Stimulated activated CD4-positive, alpha-beta T cell treated with anti-CD3 and anti-CD28 coated beads, Interleukin-15, amount 100 ng/mL, for 1 hour (primary cell): ENCODE measurements at places on chromosomes 12 and 14.

DNA sequence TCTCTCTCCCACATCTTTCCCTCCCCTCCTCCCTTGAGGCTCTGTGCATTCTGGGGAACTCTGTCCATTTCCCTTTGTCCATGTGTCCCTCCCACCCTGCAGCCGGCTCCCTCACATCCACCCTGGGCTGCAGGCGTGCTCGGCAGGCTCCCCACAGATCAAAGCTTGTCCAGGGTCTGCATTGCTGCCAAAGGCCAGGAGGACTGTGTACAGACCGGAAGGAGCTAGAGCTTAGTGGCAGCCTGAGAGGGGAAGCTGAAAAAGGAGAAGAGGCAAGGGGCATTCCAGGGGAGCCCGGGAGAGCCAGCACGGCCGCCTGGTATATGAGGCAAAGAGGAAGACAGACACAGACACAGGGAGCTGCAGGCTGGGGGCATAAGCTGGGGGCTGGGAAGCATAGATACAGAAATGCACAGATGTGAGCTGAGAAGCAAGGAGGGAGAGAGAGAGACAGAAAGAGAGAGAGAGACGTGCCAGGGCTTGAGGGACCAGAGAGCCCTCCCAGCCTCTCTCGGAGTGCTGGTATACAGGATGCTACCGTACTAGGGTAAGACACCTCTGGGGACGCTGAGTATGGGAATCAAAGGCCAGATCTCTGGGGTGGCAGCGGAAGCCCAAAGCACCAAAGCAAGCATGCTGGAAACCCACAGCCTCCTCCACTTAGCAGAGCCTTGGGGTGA is 3.3 kb downstream of the CD4 start:
- DNase-seq, result no peak

DNA sequence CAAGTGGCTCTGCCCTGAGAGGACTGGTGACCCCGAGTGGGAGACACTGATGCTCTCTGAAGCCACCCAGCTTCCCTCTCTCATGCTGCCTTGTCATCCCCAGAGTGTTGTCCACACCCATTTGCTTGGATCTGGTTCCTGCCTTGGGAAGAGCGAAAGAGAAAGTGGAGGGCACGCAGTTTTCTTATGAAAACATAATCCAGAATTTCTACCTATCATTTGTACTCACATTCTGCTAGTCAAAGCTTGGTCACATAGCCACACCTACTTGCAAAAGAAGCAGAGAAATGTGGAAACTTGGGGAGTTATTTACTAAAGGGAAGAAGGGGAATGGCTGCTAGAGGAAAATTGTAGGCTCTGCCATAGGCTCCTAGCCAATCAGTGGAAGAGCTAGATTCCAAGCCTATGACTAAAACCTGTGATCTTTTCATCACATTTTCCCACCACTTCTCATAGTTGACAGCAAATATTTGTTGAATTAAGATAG is 326.3 kb downstream of the ZFP36L1 start:
- no peak for DNase-seq

DNA sequence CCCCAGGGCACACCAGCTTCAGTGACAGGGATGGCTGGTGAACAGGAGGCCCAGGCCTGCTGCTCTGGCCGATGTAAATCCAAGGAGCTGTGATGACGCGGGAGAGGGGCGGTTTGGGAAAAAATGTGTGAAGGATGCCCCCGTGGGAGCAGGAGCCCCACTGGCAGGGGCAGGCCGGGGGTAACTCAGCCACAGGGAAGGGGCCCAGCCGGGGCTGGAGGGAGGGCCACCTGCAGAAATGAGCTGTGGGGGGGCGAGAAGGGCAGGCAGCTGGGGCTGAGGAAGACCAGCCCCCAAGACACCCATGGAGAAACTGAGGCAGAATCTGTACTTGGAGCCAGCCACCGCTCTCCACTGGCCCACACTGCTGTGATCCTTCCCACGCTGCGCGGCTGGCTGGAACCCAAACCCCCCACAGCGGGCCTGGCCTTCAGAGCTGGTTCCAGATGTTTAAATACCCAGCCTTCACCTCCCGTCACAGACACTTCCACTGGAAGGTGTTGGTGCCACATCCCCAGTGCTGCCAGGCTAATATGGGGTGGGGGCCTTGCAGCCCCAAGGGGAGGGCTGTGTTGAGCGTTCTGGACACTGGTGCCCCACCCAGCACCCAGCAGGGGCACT is 28.5 kb upstream of the ANKRD9 start:
- no peak for DNase-seq

DNA sequence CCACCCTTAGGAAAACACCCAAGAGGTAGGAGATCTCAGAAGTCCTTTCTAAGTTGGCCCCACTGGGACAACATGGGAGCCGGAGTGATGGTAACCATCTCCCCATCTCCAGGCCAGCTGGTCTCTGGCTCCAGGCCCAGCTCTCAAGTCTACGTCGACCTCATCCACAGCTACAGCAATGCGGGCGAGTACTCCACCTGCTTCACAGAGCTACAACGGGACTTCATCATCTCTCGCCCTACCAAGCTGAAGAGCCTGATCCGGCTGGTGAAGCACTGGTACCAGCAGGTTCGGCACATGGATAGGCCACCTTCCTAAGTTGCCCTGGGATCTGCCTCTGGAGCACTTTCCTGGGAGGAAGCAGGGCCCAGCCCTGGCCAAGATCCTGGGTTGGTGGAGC is 11.0 kb upstream of the OAS2 start:
- no peak for DNase-seq

GRCh38 chr14:79483477-79484388 is 727.6 kb downstream of the DIO2 start:
- no peak for DNase-seq

DNA sequence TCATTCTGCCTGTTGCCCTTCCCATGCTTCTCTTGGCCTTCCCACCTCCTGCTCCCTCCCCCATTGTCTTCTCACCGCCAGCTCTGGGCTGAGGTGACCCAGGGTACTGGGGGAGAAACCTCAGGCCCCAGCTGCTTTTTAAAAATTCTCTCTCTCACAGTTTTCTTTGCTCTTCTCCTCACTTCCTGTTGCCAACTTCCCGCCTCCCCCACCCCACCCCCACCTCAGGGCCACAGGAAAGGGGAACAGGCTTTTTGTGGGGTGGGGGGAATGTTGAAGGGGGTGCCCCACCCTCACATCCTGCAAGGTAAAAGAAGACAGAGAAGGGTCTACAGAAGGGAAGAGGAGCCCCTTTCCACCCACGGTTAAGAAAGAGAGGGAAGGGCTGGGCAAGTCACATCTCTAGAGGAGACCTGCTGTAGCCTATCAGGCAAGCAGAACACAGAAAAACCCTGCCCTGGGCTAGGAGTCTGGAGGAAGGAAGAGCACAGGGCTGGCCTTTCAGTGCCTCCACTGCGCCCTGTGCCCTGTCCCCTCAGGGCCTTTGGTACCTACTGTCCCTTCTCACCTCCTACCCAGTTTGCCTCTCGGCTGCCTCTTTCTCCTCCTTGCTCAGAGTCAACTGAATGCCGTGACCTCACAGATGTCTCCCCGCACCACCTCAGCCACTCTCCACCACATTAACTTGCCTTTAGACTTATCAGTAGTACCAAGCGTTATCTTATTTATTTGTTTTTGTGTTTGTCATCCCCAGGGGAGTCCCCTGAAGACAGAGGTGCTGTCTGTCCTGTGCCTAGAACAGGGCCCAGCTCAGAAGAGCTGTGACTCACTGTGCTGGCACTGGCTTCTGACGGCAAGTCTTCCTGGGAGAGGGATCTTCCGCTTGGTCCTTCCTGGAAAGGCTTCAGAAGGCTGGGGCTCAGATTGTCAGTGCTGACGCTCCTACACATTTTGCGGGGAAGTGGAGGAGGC is 1.7 kb downstream of the ARHGAP9 start:
- no peak for DNase-seq

DNA sequence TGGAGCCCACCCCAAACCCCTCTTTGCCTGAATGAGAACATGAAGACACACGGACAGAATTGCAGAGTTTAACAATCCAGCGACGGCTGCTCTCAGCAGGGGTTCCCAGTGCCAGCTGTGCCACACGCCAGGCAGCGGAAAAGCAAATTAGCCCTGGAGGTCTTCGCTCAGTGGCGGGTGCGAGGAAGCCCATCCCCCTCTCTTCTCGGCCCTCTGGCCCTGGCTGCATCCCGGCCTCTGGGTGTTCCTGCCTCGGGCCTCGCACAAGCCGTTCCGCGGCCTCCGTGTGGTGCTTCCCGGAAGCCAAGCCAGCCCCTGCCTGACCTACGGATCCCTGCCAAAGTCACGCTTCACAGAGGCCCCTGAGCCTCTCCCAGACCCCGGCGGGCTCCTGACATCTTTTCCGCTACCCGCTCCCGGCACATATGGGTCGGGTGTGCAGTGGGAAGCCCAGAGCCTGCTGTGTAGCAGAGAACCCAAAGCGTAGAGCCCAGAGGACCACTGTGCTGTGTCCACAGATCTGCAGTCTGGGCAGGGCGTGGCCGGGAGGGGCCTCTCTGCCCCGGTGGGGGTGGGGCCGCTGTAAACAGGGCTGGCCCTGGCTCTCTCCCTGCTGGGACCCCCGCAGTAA is 70.7 kb upstream of the GALNT9 start:
- DNase-seq, result no peak

GRCh38 chr12:86663716-86664115 is 407.5 kb upstream of the MGAT4C start:
- no peak for DNase-seq

- DNase-seq, result no peak
Measured at GRCh38 chr14:62736048-62737043, 308.9 kb downstream of the KCNH5 start.

GRCh38 chr12:121753844-121754264 is 39.6 kb downstream of the RHOF start:
- DNase-seq, result no peak

GRCh38 chr12:124457287-124458219 is 109.9 kb downstream of the NCOR2 start:
- peak; percentile 19 for DNase-seq

DNA sequence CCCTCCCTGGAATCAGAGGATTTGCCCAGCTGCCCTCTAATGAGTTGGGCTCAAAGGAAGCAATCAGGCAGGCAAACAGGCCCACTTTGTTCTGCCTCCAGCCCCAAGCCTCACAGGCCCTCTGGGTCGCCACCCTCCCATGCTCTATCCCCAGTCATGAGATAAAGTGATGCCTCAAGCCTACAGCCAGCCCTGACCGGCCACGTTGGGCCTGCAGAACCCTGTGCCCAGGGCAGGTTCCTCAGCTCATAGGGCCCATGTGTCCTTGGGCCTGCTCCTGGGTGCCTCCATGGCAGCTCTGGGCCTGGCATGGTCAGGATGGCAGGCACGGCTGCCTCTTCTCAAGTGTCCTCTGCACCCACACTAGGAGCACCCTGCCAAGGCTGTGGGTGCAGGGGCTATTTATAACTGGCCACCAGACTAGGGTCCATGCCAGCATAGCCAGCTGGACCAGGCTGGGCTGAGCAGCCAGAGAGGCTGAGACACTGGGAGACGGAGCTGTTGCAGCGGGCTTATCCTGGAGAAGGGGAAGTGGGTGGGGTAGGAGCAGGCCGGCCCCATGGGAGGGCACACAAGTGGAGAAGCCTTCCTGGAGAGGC is 20.2 kb downstream of the HDAC7 start:
- DNase-seq, result no peak

GRCh38 chr12:42761086-42761485 is 171.5 kb upstream of the PRICKLE1 start:
- no peak for DNase-seq

- DNase-seq, result no peak
Measured at GRCh38 chr14:90291699-90292098, 35.3 kb downstream of the PSMC1 start.

DNA sequence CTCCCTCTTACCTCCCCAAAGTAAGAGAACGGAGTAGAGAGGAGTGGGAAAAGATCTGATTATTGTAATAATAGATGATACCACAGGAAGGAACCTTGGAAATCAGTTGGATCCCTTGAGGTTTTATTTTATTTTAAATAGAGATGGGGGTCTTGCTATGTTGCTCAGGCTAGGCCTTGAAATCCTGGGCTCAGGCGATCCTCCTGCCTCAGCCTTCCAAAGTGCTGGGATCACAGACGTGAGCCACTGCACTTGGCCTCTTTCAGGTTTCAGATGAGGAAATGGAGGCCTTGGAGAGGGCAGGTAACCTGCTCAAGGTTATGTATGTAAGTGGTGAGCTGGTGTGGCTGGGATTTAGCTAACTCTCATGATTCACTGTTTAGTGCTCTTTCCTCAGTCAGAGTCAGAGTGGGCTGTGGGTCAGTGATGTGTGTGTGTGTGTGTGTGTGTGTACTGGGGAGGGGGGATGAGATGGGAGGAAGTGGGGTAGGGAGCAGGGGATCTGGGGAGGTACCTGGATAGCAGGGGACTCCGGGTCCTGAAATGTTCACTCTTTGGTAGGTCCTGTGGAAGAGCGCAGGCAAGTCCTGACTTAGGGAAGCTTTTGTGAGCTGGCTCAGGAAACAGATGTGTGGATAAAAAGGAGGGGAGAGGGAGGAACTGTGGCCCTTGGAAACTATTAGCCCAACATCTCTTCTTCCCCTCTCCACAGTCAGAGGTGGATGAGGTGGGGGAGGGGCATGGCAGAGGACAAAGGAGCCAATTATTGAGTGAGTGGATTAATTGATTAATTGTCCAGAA is 4.7 kb upstream of the CISTR start:
- DNase-seq, result no peak

- no peak for DNase-seq
Measured at GRCh38 chr12:42583016-42583415, 6.5 kb downstream of the PRICKLE1 start.
